CD8-positive, alpha-beta T cell (primary cell): ENCODE measurements at places on chromosomes 1 and 21. TPM values are rescaled to one million over a fixed set of nuclear protein-coding genes. Genes with fewer than 3 reads are reported as not detected.

DNA sequence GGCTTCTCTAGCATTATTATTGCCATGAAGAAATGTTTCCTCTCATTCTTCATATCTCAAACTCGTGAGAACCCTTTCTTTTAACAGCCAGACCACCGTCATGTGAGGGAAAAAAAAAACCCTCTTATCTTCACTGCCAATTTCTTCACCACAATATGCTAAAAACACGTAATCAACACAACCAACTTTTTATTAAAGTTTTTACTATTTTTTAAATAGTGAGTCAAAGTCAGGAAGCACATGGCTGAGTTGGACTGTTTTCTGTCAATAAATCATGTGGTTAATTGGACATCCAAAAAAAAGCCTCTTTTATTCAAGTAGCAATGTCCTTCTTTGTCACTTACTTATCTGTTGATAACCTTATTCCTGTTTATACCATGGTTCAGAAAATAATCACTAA, 55.9 kb upstream of the SAMD13 start:
- no peak for DNase-seq

DNA sequence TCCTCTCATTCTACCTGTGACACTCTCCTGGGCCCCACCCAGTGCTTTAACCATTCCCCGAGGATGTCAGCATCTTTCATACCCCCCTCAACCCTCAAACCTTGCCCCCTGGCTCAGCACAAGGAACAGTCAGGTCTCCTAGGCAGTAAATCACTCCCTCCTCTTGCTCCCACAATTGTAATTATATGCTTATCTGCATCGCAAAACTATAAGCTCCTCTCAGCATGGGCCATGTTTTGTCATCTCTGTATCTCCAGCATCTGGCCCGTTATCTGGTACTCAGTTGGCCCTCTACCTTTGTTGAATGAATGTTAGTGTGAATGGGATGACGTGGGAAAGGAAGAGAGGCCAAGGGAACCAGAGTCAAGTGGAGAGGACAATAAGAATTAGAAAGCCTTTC, 2.8 kb upstream of the ELOVL1 start:
- no peak for DNase-seq

DNA sequence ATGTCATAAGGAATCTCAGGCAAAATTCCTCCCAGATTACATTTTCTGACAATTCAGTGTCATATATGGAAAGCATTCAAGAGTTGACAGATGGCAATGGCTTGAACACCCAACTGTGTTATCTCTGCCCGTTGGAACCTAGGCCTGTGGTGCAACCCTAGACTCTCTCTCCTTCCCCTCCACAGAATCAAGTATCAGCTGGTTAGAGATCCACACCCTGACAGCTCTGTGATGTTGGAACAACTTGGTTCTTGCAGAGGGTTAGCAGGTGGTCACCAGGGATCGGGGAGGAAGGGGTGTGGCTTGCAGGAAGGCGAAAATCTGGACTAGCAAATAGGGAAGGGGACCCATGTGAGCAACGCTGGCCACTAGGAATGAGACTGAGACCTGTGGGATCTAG, 26.3 kb downstream of the PCSK9 start:
- no peak for DNase-seq

GRCh38 chr1:178645808-178646200, 79.2 kb upstream of the RALGPS2 start:
- DNase-seq: no peak

Gene OR2T29
- total RNA-seq: not detected

GRCh38 chr21:16419188-16419921, 689.6 kb downstream of the USP25 start:
- DNase-seq: no peak

Gene SPATA6
- 2.5 TPM for total RNA-seq

GRCh38 chr21:38277501-38278131, 20.8 kb downstream of the KCNJ15 start:
- no peak for DNase-seq

Gene TMEM240
- 1.0 TPM for total RNA-seq

Gene VCAM1
- 1.2 TPM for total RNA-seq
